Pulmonary artery endothelial cell (primary cell): ENCODE measurements at places on chromosomes 11 and 22. TPM values are rescaled to one million over a fixed set of nuclear protein-coding genes. Genes with fewer than 3 reads are reported as not detected.
A peak's percentile ranks its signal among the peaks of the same experiment; 100 is the strongest.

The ARHGAP1 gene
- 18.5 and 23.1 TPM in 2 replicates for total RNA-seq

GRCh38 chr22:30882974-30883533 lies 85.5 kb downstream of the MORC2 start:
- no peak for DNase-seq

DNA sequence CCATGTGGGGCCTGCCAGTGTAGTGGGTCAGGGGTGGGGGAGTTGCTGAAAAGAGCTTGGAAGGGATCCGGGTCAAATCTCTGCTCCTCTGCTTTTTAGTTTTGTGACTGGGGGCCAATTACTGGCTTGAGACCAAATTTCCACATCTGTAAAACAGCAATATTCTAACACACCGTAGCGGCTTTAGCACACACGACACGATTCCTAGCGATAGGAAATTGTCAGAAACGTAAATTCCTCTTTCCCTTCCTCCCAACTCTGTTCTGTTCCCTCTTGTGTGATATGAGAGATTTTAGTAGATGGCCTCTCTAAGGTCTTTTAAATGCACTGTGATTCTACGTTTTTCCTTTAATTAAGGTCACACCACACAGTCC lies 71.9 kb downstream of the MICAL2 start:
- no peak for DNase-seq

DNA sequence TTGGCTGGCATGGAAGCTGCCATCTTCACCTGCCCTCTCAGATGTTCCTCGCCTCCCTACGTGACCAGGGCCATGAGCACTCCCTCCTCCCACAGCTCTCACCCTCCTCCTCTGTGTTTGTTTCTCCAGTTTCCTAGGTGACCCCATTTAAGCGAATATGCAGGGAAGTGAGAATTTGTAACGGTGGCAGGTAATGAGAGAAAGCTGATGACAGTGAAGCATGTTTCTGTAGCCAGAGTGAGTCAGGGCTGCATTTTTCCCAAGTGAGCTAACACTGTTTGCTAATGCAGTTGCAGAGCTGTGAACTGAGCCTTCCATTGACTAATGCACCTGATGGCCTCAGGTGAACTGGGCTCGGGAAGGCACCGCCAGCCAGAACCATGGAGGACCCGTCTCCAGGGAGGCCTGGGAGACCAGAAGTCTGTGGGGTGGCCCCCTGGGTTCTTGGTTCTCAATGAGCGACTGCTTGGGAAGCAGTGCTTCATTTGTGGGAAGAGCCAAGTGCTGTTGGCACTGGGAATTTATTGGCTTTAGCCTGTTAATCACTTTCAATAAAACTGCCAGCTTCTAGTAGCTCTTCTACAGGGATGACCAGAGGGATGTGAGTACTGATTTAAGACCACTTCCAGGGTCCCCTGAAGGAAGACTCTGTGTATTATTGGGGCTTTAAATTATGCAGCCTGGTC lies 64.5 kb downstream of the BARX2 start:
- no peak for DNase-seq

- DNase-seq: no peak
Observed at GRCh38 chr11:86687185-86687778, 14.9 kb upstream of the ME3 start.

GRCh38 chr11:76266286-76267100 lies 60.2 kb upstream of the WNT11 start:
- no peak for DNase-seq

DNA sequence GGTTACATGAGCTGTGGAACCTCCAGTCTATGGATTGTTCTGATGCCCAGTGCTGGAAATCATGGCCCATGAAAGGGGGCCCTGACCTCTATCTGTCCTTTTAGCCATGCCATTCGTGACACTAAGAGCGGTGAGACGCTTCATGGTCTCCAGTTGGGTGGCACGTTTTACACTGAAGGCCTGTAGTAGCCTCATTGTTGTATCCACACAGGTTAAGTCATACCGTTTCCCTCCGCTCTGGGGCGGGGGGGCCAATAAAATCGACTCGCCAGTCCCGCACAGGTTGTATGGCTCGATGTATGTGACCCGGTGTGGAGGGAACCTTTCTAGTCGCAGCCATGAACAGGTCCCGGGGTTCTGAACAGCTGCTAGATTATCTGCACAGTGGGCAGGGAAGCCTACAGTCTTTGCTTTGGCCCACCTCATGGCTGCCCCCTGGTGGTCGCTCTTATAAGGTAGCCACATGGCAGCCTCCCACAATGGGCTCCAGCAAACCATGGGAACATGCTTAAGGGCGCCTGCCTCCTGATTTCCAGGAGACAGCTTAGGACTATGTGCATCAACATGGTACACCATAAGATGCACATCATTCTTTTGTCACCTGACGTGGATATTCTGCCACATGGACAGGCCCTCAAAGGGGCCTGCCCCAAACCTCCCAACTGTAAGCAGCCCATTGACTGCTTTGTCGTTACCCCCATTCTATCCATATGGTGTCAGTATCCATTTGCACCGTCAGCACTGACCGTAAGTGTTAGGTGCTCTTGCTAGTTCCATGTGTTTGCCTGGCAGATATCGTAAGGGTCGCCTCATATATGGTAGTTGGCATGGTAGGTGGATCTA lies 19.7 kb upstream of the APOL3 start:
- peak; percentile 33 for DNase-seq

DNA sequence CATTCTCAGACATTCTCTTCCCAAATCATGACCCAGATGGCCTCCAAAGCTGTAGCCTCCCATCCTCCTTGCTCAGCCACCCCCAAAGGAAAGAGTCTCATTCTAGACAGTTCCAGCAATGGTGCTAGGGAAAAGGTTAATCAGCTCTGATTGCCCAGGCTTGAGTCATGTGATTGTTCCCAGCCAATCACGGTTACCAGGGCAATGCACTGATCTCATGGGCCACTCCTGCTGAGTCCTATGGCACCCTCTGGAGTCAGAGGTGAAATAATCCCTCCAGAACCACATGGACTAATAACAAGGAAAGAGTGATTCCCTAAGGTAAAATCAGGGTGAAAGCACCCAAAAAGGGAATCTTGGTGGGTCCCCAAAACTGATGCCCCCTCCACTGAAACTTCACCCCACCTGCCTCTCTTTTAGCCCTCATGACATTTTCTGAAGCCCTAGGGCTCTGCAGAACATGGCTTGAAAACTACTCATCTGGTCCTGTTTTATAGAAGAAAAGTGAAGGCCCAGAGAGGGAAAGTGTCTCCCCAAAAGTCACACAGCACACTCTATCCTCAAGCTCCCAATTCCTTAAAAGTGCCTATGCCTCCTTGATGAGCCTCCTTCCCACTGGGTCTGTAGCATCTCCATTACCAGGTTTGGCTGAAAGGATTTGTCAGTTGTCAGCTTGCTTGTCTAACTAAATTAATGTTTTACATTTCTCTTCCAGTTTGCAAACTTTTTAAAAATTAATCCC lies 203.7 kb downstream of the MN1 start:
- no peak for DNase-seq
